ENCODE measurements at places on chromosomes 3 and 15.

DNA sequence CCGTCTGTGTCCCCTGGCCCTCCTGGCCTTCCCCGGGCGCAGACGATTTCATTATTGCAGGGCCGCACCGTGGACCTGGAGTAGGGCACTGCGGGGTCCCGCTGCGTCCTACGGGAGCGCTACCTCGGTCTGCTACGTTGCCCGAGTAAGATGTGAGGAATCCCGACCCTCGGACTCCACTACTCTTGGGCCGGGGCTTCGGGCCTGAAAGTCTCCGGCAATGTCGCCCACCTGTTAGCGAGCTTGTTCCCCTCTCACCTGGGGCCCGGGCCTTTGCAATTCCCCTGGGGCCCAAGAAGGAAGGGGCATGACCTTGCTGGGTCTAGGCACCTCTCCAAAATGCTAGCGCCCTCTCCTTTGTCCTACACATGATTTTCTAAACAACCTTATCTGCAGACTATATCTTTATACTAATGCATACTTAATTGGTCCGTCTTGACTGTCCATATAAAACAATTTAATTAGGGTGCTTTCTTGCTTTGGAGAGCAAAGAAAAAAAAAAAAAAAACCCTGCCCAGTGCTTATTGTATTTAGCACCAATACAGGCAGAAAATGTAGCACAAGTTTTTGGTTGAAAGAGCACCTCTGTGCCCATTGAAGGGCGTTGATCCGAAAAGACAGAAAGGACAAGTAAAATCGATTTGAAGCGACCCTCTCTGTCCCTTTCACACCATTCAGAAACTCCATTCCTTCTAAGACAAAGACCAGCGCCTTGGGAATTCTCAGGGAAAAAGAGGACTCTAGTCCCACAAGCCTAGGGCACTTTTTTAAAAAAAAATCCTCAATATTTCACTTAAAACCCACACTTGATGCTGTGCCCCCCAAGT lies 7.0 kb upstream of the NR2F2 start:
- DNase-seq: no peak

DNA sequence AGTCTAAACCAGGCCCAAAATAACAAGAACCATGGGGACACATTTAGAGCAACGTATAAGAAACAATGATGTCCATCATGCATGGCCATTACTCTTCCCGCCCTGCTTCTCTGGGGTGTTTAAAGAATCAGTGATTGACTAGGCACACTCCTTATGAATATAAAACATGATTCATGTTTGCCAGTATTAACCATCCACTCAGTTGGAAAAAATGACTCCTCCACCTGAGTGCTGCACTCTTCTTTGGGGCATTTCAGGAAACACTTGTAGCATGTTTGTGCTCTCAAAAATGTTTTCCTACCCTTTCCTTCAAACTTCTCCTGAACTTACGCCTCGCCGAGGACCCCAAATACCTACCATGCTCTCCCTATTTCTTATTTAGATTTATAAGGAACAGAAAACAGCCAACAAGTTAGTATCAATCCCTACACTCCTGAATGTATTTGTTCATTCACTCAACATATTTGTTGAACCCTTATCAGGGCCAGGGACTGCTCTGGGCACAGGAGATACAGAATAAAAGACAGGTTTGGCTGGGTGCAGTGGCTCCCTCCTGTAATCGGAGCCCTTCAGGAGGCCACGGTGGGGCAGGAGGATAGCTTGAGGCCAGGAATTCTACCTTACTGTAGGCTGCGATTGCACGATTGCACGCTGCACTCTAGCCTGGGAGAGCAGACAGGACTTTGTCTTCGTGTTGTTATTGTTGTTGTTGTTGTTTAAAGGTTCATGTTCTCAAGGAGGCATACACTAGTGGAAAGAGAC lies 137.0 kb downstream of the TMCO5A start:
- no peak for DNase-seq

GRCh38 chr15:37877851-37878741 lies 56.3 kb upstream of the TMCO5A start:
- no peak for DNase-seq

DNA sequence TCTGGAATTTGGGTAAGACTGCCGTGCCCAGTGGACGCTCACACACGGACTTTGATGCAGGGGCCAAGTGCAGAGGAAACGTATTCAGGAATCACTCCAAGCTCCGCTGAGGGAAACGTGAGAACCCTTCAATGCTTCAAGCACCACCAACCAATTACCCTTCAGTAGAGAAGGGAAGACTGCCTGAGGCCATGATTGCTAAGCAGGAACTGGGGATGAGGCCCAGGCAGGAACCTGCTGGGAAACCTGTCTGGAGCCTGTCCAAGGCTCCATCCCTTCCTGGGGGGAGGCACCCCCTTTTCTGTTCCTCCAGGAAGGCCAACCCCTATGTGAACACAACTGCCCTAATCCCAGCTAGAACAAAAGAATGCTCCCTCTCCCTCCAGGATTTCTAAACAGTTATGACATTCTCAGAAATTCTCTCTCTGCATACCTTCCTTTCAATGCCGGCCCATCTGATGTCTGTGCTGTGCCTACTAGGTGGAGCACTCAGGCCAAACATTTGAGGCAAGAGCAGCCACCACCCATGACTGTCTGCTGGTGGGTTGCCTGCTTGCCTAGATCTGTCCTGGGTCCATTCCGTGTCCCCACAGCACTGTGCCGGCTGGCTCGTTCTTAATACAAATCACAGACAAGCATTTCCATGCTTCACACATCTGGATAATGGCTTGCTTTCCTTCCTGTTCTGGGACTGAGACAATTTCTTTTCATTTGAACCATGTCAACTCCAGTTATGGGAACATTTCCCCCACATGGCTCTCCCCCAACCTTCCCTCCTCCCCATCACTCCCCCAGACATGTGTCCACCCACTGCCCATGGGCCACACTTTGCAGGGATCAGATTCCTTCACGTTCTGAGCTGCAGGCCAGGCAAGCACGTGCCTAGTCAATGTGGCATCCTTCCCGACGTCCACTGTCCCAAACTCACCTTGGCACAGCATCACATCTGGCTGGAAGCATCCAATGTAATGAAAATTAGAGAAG lies 149.4 kb downstream of the ADAMTS17 start:
- no peak for DNase-seq

- no peak for DNase-seq
These were observed 580.4 kb upstream of the TBL1XR1 start for GRCh38 chr3:177777699-177778098.

DNA sequence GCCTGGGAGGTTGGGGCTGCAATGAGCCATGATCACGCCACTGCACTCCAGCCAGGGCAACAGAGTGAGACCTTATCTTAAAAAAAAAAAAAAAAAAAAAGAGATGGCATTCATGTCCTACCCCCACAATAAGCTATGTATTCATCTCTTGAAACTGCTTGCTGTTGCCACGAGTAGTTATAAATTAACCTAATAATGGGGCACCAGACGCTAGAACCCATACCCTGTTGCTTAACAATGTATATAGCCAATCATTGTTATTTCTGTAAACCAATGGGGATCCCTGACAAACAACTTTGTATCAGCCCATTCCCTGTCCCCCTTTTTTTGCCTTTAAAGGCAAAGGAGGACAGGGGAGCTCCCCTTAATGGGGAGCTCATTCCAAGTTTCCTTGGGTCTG lies 2.8 kb upstream of the LACTB start:
- no peak for DNase-seq

DNA sequence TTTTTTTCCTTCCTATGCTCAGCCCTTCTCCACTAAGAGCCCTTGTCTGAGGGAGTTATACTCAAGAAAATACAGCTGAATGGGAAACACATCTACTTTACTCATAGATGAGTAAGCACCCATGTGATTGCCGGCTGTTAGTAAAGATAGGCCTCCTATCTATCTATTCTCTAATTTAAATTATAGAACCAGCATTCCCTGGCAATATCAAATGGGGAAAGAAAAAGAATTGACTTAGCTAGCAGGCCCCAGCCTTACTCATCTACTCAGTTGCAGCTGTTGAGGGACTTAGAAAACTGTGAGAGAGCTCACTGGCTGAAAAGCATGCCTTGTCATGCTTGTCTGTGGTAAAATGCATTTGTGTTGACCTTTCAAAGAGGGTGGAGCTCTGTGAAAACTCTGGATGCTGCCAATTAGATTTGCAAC lies 116.9 kb upstream of the LRRFIP2 start:
- DNase-seq: no peak

DNA sequence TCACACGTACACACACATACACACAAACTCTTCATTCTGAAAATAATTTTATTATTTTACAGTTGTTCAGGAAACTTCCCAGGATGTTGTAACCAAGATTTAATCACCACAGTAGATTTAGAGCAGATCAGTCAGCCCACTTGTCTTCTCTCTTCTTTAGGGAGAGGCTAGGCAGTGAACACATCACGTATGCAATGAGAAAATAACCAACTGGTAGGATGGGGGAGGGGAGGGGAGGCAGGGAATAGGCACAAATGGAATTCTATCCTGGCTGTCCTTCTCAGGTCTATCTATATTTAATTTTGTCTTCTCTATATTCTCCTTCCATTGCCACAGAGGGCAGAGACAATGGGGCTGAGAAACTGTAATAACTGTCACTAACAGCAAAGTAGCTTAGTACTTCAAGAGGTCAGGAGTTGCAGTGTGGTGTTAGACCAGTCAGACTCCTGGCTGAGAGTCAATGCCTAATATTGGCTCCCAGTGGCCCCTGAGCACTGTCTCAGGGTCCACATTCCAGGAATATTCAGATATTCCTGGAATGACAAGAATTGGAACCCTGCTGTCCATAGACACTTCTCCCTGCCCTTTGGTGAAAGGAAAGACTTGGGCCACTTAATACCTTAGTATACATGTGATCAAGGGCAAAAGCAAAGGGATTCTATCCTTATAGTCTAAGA lies 2.6 kb upstream of the HCLS1 start:
- DNase-seq: no peak

DNA sequence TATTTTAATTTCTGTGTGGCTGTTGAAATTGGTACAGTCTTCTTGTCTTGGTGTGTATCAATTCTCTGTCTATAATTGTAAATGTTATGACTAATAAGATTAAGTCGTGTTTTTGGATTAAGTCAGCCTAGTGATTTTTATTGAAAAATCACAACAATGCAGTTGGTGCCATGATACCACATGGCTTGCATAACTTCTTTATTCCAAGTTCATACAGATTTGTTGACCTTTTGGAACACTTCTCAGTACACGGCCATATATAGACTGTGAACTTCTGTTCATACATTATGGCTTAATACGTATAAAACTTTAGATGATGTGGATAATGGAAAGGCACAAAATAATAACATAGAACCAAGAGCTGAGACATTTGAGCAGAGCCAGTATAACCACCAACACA lies 121.2 kb upstream of the NAALADL2 start:
- DNase-seq: no peak

DNA sequence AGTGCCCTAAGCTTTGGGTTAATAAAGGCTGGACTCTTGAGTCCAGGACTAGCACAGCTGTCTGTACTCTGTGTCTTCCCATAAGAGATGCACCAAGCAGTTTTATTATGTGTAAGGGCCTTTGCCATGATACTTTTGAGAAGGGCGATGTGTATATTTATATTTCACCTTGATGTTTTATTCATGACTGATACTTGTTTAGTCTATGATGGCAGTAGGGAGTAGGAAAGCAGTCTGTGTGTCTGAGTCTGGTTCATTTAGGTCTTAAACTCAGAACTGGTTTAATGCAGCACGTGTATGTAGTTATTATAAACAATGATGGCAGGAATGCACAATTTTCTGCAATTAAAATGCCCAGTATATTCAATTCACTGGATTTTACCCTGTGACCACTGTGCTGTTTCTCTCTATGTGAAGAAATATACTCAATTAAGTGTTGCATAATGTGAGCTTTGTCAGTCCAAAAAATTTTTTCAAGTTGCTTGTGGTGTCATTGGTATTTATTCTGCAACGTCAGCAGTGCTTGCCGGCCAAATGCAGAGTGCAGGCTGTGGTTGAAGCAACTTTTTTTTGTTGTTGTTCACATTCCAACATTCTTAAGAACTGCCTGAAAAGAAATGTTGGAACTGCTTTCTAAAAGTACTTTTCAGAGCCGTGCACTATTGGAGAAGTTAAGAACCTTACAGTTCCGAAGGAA lies 423.7 kb upstream of the SEMA6D start:
- DNase-seq: no peak

DNA sequence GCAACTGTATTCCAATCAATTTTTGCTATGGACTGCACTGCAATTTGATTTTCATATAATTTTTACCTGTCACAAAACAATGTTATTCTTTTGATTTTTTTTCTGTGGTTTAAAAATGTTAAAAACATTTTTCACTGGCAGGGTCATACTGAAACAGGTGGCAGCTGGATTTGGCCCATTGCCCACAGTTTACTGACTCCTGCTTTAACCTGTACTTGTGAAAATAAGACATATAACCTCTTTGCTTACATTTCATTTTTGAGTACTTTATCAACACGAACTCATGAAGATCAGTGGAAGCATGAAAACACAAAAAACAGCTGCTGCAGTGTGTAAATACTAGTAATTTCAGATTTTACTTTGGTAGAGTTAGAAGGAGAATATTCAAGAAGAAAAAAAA lies 313.1 kb downstream of the WDR72 start:
- DNase-seq: no peak

GRCh38 chr3:56874269-56874668 lies 72.5 kb upstream of the ARHGEF3 start:
- DNase-seq: no peak

- no peak for DNase-seq
These were observed 129.9 kb downstream of the KLF13 start for GRCh38 chr15:31456354-31457060.

DNA sequence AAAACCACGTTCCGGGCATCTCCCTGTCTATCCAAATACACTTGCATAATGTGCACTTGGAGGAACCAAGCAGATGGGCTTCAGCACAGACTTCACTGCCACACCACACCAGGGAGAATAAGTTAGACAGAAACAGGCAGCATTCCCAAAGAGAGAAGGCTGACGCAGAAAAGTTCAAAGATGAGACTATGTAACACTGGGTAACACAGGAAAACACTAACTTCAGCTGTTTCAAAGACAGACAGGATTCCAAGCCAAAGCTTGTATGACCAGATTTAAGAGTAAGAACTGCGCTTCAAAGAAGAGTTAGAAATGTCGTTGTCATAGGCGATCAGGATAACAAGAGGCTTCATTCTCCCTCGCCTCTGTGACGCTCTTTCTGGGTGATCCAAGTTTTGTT lies 19.9 kb downstream of the SLC51A start:
- no peak for DNase-seq

GRCh38 chr3:73868688-73869315 lies 244.1 kb upstream of the PDZRN3 start:
- peak; percentile 4 for DNase-seq

GRCh38 chr15:77744398-77744797 lies 111.7 kb upstream of the LINGO1 start:
- DNase-seq: no peak
